Progenitor cell of endocrine pancreas (in vitro differentiated cells): ENCODE measurements at places on chromosomes 5 and 9. TPM values are rescaled to one million over a fixed set of nuclear protein-coding genes. Genes with fewer than 3 reads are reported as not detected.

DNA sequence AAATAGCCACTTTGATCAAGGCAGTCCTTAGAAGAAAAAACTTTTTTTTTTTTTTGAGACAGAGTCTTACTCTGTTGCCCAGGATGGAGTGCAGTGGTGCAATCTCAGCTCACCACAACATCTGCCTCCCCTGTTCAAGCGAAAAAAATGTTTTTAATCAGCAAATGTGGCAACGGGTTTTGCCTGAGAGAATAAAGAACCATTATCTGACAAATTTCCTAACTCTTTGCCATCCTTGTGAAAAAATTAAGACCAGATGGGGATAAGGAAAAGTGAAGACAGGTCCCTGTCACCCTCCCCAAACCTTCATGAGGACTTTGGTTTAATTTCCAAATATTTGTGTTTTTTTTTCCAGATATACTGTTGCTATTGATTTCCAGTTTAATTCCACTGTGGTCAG, 107.3 kb upstream of the SPOCK1 start:
- H3K36me3 ChIP-seq, result no peaks in the 10 kb centered on the region
- no peak for DNase-seq
- no peak overlapping the region for H3K4me3 ChIP-seq
- H3K27me3 ChIP-seq, result peaks cover 7% of the 10 kb centered on the region

DNA sequence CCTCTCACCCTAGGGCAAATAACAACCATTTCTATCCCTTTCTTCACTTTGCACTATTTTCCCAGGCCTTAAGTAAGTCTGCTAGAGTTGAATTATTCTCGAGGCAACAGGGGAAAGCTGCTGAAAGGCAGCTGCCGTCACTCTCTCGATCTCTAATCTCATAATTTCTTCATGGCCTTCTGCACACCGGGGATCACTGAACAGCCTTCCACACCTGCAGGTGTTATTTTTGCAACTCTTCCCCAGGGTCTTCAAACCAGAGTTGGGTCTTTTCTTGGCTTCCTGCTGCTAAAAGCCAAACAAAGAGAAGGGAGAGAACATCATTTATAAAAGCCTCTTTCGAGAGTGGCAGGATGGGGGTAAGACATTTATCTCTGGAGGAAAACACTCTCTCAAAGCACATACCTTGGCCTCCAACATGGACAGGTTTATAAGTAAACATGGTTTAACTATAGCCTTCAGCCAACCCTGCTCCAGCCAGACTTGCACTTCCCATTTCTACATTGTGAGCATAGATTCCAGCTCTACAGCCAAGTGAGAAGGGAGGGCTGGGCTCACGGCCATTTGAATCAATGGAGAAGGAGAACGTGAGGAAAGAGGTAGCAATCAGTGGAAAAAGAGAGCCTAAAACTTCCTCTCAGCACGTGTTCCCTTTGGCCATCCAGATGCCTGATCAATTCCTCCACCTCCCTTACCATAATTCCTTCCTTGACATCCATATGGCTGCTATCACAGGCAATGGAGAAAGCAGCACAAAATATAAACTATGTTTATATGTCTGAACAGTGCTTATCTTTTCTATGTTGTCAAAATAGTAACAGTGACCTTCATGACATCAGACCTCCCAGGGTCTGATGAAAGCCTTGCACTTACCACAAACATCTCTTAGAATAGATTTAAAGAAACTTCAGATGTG, 464.9 kb downstream of the TLE1 start:
- peak overlapping the region; percentile 66 for H3K27ac ChIP-seq
- H3K36me3 ChIP-seq, result no peaks in the 10 kb centered on the region
- no peak for DNase-seq
- peaks cover 27% of the 10 kb centered on the region for H3K4me1 ChIP-seq
- no peak overlapping the region for H3K4me3 ChIP-seq
- no peaks in the 10 kb centered on the region for H3K27me3 ChIP-seq

- H3K36me3 ChIP-seq, result peaks cover 6% of the 10 kb centered on the region
- no peaks in the 10 kb centered on the region for H3K27me3 ChIP-seq
- no peak for DNase-seq
- H3K4me1 ChIP-seq, result peaks cover 64% of the 10 kb centered on the region
These were observed 52.1 kb downstream of the SEMA6A start for GRCh38 chr5:116522356-116523136.

- peaks cover 16% of the 10 kb centered on the region for H3K36me3 ChIP-seq
- H3K27me3 ChIP-seq, result no peaks in the 10 kb centered on the region
- peak; percentile 48 for DNase-seq
- H3K27ac ChIP-seq, result peak overlapping the region; percentile 93
These were observed 600 bp downstream of the ENC1 start for GRCh38 chr5:74639807-74640449.

DNA sequence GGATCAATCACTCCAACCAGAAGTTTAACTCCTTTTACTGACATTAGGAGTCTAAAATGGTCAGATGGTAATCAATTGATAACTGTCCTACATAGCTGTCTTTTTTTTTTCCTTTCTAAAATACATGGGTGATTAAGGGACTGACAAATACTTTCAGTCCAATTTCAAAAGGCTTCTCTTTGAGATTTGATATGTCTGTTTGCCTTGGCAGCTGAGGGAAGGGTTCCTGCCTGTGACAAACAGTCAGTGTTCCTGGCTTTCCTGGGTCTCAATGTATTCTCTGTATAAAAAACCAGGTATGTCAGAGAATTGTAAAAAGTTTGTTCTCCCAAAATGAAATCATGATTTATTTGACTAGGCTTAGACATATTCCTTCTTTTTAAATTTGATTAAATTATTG, 84.5 kb downstream of the MEGF10 start:
- peaks cover 11% of the 10 kb centered on the region for H3K4me1 ChIP-seq
- no peak overlapping the region for H3K4me3 ChIP-seq
- peaks cover 3% of the 10 kb centered on the region for H3K27me3 ChIP-seq
- DNase-seq, result no peak

- no peak overlapping the region for H3K4me3 ChIP-seq
- no peak for DNase-seq
- H3K27me3 ChIP-seq, result no peaks in the 10 kb centered on the region
- H3K4me1 ChIP-seq, result peaks cover 3% of the 10 kb centered on the region
- no peak overlapping the region for H3K27ac ChIP-seq
- H3K36me3 ChIP-seq, result no peaks in the 10 kb centered on the region
These were observed 22.3 kb downstream of the ZNF474 start for GRCh38 chr5:122151640-122152039.

- H3K4me3 ChIP-seq, result peak overlapping the region; percentile 79
- H3K27me3 ChIP-seq, result peaks cover 4% of the 10 kb centered on the region
- H3K36me3 ChIP-seq, result peaks cover 6% of the 10 kb centered on the region
- H3K4me1 ChIP-seq, result peaks cover 21% of the 10 kb centered on the region
These were observed 544 bp upstream of the SNX24 start for GRCh38 chr5:122844910-122845228.

DNA sequence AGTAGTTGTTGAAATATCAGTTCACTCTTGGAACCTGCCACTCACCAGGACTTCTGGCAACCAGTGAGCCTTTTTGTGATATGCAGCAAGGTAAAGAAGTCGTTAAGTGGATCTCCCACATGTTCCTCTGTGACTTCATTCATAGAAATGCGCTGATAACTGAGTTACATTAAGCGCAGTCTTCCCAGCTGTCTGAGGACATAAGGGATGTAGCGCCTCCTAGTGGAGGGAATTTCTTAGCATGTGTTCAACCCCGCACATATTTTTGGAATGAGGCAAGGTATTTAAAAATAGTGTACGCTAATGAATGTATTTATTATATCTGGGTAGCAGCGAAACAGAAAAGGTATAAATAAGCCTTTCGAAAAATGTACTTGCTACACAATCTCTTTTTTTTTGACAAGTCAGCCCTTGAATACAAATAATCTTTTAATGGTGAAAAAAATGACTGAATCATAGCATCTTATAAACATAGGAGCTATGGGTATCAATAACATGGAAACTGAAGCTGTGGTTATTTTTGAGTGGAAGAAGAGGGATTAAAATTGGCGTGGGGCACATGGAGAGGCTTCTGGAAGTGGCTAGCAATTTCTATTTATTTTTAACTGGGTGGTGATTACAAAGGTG, 38.0 kb downstream of the PALM2AKAP2 start:
- no peaks in the 10 kb centered on the region for H3K4me1 ChIP-seq
- DNase-seq, result peak; percentile 56
- H3K27me3 ChIP-seq, result peaks cover 17% of the 10 kb centered on the region
- peak overlapping the region; percentile 63 for H3K27ac ChIP-seq

GRCh38 chr9:8622871-8623270, 823.3 kb upstream of the DMAC1 start:
- H3K36me3 ChIP-seq, result peaks cover 3% of the 10 kb centered on the region
- no peak overlapping the region for H3K4me3 ChIP-seq
- H3K27ac ChIP-seq, result no peak overlapping the region
- no peak for DNase-seq
- no peaks in the 10 kb centered on the region for H3K4me1 ChIP-seq

- no peaks in the 10 kb centered on the region for H3K27me3 ChIP-seq
- no peak overlapping the region for H3K27ac ChIP-seq
These were observed 18.3 kb upstream of the LPAR1 start for GRCh38 chr9:111056538-111056937.

- H3K27me3 ChIP-seq, result peaks cover 17% of the 10 kb centered on the region
- peaks cover 3% of the 10 kb centered on the region for H3K4me1 ChIP-seq
- H3K36me3 ChIP-seq, result no peaks in the 10 kb centered on the region
- H3K27ac ChIP-seq, result no peak overlapping the region
- DNase-seq, result no peak
- H3K4me3 ChIP-seq, result no peak overlapping the region
These were observed 245.3 kb downstream of the GADD45G start for GRCh38 chr9:89850153-89850552.

GRCh38 chr9:19022206-19022605, 10.8 kb downstream of the SAXO1 start:
- no peak for DNase-seq
- H3K27me3 ChIP-seq, result no peaks in the 10 kb centered on the region
- H3K27ac ChIP-seq, result no peak overlapping the region

The C5orf46 gene
- total RNA-seq, result not detected in 2 replicates

The SIMC1 gene
- 33.0 and 35.7 TPM in 2 replicates for total RNA-seq

The DAB2IP gene
- 63.2 and 67.8 TPM in 2 replicates for total RNA-seq

The DCAF10 gene
- total RNA-seq, result 27.3 and 29.4 TPM in 2 replicates

The NSG2 gene
- total RNA-seq, result 1.4 and 1.6 TPM in 2 replicates

The KLF4 gene
- 8.0 and 9.2 TPM in 2 replicates for total RNA-seq

The FGF1 gene
- not detected in 2 replicates for total RNA-seq

The QRFP gene
- total RNA-seq, result not detected in 2 replicates
